ENCODE measurements at places on chromosomes 13 and 19.

GRCh38 chr13:35856721-35857364 lies 274.3 kb downstream of the DCLK1 start:
- DNase-seq = no peak

- no peak for DNase-seq
Observed at GRCh38 chr19:34431681-34432402, 3.7 kb downstream of the UBA2 start.

DNA sequence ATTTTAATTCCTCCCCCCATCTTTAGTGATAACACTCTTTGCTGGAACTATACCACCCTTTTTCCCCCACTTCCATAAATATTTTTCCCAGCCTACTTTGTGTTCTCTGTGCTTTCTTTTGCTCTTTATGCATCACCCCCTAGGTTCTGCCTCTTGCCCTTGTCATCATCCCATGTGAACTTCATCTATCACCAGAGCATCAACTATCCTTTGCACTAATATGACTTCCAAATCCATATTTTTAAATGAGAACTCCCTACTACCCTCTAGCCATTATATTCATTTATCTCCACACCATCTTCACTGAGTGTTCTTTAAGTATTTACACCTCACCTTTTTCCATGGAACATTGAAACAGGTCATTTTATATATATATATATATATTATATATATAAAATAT lies 452.7 kb downstream of the FOXO1 start:
- DNase-seq = no peak

- no peak for DNase-seq
Observed at GRCh38 chr19:16325161-16325527, 518 bp downstream of the KLF2 start.

DNA sequence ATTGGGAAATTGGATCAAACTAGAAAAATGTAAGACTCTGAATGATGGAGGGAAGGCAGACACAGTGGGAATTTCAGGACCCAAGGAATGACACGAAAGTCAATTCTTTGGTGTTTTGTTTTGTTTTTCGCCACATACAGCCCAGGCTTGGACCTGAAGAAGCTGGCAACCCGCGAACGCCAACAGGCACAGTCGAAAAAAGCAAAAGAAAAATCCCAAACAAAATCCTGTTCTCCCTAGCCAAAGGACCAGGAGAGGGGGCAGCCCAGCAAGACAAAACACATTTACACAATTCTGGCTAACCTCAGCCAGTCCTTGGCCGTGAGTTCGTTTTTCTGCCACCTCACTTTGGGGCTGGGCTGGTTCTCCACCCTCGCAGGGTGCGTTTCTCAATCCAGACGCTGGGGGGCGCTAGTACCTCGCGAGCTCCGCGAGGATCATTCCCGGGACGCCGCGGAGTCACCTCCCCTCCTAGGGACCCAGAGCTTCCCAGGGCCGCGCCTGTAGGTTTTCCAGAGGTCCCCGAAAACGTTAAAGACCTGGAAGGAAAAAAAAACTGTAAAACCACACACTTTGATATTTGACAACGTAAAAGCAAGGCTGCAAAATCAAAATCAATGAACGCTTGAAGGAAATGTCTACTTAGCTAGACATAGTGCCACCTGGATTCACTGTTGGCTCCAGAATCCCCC lies 34.9 kb upstream of the TPM4 start:
- DNase-seq = peak; percentile 77

- DNase-seq = no peak
Observed at GRCh38 chr13:76463314-76463713, 422.9 kb downstream of the KCTD12 start.

DNA sequence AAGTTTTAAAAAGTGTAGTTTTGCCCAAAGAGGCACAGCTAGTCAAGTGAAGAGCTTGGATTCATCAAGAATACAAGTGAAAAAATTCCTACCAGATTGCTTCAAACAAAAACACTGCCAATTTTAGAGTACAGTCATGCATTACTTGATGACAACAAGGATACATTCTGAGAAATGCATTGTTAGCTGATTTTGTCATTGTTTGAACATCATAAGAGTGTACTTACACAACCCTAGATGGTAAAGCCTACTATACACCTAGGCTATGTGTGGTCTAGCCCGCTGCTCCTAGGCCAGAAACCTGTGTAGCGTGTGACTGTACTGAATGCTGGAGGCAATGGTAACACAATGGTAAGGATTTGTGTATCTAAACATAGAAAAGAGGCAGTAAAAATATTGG lies 41.1 kb downstream of the TMTC4 start:
- DNase-seq = no peak

DNA sequence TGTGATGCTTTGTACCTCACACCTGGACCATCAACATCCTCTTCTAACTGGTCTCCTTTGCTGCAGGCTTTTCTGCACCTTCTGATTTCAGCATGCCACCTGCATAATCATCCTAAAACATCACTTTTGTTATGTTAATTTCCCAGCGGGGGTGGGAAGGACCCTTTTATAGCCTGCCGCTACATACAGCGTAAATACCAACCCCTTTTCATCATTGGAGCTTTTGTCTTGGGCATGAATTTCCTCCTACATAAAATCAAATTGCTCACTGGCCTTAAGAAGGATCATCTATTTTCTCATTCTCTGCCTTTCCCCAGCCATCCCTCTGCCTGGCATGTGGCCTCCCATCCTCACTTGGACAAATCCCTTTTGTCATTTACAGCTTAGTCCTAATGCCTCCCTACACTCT lies 124.7 kb downstream of the RBM26 start:
- DNase-seq = no peak

DNA sequence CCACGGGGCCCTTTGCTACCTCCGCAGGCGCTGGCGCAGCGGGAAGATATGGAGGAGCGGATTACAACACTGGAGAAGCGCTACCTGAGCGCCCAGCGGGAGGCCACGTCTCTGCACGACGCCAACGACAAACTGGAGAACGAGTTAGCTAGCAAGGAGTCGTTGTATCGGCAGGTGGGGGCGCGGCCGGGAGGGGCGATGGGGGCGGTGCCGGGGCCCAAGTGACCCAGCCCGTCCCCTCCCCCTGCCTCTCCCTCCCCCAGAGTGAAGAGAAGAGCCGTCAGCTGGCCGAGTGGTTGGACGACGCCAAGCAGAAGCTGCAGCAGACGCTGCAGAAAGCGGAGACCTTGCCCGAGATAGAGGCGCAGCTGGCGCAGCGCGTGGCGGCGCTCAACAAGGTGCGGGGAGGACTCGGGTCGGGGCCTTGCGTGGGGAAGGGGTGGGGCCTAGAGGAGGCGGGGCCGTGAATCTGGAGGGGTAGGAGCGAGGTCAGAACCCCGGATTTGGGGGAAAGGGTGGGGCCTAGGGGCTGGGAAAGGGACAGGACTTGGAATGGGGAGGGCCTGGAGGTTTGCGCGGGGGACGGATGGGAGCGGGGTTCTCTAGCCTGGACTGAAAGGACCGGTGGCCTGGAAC lies 13.7 kb downstream of the PPFIA3 start:
- peak; percentile 19 for DNase-seq

DNA sequence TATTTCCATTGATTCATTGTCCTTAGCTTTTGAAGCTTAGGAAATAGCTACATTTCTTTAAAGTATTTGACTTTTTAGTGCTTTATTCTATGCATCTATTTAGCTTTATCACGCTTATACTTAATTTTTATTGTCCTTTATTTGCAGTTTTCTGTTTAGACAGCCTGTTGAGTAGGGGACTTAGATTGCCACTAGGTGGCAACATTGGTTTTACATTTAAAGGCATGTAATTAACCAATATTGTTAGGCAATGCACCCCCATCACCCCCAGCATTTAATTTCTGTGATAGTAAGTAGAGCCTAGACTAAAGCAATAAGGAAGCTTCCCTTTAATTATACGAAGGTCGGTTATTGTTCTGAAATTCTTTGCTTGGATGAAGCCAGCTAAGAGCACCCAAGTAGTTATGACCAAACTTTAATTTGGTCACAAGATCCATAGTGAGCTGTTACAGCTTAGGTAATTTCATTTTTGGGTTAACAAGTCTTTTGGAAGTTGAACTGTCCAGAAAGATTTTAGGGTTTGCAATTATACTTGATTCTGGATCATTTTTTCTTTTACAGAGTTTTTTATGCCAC lies 36.5 kb downstream of the B3GLCT start:
- no peak for DNase-seq

- peak; percentile 70 for DNase-seq
Observed at GRCh38 chr13:40271931-40272775, 394.3 kb downstream of the FOXO1 start.

DNA sequence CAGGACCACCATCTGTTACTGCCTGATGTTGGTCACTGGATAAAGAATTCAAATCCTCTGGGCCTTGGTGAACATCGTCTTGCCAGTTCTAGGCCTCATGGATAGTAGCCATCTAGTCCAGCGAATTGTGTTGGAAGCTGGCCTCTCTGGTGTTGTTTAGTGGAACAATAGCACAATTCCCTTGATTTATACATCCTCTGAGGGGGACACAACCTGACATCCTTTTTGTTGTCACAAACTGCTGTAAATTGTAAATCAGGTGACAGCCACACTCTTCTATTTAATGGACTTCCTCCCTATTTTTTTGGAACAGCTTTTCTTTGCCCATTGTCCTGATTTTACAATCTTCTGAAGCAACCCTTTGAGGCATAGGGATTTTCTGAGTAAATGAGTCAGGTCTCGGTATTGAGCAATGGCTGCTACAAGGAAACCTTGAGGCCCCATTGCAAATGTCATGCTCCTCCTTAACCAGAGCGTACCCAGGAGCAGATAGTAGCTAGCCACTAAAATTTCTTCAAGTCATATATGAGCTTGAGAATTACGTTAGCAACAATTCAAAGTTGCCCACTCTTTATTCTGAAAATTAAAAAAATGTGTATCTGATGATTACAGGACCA lies 263.3 kb downstream of the COG6 start:
- DNase-seq = no peak

Measured in body of pancreas (tissue), 4 donors.